Pulmonary artery endothelial cell (primary cell): ENCODE measurements at places on chromosomes 11 and 22. TPM values are rescaled to one million over a fixed set of nuclear protein-coding genes. Genes with fewer than 3 reads are reported as not detected.
A peak's percentile ranks its signal among the peaks of the same experiment; 100 is the strongest.

DNA sequence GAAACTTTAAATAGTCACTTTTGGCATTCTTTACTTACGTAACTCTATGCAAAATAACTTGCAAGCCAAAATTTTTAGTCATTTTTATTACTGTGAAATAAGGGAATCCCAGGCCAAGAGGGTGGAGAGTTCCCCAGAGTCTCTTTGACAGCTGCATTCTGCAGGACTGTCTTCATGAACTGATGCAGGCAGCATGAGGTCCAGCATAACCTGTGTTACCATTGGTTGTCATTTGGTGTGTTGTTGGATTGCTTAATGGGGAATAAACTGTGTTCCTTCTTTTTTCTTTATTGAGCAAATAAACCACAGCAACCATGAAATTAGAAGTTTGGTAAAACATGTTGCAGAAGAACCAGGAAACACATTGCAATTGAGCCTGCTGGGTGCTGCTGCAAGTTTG lies 24.6 kb downstream of the MMP27 start:
- DNase-seq: no peak

GRCh38 chr11:44673688-44674087 lies 53.1 kb upstream of the TSPAN18 start:
- DNase-seq: peak; percentile 15

DNA sequence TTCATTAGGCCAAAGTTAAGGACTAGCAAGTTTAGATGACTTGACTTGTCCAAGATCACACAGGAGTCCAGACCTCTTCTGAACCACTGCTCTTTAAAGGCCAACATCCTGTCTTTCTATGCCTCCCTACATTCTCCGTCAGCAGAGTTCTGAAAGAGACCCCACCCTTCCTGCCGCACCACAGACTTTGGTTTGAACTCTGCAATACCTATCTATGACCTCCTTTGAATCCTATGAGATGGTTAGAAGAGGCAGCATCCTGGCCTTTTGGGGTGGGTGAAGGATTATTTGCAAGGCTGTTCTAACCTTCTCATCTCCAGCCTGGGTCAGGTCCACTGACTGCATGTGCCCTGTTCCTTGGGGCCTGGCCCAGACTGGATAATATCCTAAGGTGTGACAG lies 4.3 kb upstream of the RRM1 start:
- DNase-seq: no peak

DNA sequence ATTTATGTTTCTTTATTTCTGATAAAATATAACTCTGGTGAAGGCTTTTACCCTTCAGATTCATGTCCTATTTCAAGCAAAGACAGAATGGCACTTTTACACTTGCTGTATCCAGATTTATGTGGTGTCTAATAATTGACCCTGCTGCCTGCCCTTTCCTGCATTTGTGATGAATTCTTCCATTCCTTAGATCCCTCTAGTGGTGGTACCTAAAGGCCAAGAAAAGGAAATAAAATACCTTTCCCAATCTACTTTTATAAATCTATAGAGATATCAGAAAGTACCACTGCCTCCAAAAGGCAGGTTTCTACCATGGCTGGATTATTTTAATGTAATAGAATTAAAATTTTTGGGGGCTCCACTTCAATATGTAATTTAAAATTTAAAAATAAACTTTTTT lies 34.2 kb downstream of the CCDC81 start:
- DNase-seq: no peak

Gene TCN1
- total RNA-seq: not detected in 2 replicates

Gene ART5
- not detected in 2 replicates for total RNA-seq

DNA sequence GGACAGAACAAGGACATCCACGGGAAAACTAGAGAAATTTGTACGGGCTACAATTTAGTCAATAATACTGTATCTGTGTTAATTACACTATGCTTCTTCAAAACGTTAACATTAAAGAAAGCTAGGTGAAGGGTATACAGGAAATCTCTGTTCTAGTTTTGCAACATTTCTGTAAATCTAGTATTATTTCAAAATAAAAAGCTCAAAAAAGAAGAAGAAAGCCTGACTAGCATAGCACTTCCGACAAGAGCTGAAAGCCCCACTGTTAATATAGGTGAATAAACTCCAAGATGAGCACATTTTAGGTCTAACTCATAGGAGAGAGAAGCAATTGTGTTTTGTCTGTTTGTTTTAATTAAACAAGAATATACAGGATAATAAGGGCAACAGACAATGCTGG lies 299.7 kb downstream of the TTC28 start:
- DNase-seq: no peak

GRCh38 chr22:17830043-17830961 lies 56.0 kb upstream of the BID start:
- peak; percentile 29 for DNase-seq

DNA sequence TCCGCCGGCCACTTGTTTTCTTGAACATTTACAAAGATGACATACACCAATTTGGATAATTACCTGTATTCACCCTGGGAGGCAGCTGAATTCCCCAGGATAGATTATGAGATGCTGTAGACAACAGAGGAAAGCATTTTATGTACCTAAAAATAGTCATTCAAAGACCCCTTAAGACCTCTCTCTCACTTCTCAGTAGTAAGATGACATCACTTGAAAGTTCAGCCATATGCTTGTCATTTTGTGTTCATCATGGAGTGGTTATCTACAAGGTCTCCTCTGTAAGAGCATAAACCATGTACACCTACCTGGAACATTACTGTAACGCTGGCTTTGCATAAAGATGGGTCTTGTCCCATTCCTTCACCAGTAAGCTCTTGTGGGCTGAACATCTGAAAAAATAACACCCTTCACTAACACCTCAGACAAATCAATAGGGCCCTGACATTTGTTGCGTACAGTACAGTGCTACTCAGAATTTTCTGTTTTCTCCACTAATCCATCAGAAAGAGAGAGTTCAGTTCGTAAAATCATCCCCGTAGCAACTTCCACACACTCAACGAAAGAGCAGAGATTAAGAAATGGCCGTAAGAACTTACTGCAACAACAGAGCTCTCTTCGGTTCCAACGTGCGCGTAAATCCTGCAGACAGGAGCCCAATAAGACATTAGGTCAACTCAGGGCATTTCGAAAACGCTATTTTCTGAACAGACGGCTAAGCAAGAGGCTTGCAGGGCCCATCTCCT lies 15.6 kb upstream of the WDR74 start:
- DNase-seq: no peak

DNA sequence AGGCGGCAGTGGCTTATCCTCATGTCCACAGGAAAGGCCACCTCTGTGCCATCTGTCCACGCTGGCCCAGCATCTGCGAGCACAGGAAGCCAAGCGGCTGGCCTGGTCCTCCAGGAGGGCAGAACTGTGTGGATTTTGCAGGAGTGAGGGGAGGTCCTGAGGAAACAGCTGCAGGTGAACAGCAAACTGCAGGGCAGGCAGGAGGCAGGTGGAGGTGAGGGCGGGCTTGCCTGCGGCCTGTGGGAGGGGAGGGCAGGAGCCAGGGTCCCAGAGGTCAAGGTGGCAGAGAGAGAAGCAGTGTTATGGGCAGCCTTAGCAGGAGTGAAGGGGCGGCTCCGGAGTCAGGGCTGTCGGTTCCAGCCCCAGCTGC lies 369.7 kb downstream of the SHANK2 start:
- no peak for DNase-seq

- DNase-seq: no peak
Observed at GRCh38 chr11:35146074-35146521, 7.1 kb downstream of the CD44 start.

Gene CPT1A
- total RNA-seq: 70.6 and 89.4 TPM in 2 replicates

Gene OR51E2
- not detected in 2 replicates for total RNA-seq

DNA sequence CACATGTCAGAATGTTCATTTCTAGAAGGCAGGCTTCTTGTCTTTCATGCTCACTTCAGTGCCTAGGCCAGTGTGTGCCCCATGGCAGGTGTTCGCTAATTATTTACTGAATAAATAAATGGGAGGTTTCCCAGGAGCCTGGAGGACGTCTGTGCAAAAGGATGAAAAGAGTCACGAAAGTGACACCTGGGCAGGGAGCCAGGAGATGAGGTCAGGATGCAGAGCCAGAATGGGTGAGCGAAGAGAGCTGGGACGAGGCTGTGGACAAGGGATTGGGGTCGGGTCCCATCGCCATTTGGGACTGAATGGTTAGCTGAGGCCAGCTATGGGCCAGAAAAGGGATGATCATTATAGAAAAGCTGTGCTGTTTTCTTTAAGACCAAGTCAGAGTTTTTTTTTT lies 560.4 kb downstream of the TBC1D22A start:
- no peak for DNase-seq

- DNase-seq: no peak
Observed at GRCh38 chr11:29025001-29025400, 916.8 kb downstream of the METTL15 start.

Gene ARHGEF17
- total RNA-seq: 13.0 and 24.2 TPM in 2 replicates

Gene AGBL2
- 0.18 and 0.26 TPM in 2 replicates for total RNA-seq

Gene ARHGAP8
- total RNA-seq: 0.07 TPM in 1 of 2 replicates, not detected in the other

DNA sequence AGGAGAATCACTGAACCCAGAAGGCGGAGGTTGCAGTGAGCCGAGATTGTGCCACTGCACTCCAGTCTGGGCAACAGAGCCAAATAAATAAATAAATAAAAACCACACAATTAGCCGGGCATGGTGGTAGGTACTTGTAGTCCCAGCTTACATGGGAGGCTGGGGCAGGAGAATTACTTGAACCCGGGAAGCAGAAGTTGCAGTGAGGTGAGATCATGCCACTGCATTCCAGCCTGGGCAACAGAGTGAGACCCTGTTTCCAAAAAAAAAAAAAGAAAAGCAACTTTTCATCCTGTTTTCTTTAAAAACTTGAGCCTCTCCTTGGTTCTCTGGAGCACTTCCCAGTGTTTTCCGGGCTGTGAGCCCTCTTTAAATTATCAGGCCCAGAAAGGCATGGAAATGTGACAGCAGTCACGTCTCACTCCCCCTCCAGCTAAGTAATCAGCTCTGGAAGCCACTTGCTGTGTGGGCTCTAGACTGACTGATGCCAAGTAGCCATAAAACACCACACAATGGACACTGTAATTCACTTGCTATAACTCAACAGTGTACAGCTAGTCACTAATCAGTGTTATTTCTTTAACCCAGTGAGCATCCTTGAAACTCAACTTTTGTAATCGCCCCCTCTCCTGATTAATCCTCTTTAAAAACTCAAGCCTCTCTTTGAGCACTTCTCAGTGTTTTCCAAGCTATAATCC lies 13.0 kb upstream of the MCHR1 start:
- DNase-seq: no peak

DNA sequence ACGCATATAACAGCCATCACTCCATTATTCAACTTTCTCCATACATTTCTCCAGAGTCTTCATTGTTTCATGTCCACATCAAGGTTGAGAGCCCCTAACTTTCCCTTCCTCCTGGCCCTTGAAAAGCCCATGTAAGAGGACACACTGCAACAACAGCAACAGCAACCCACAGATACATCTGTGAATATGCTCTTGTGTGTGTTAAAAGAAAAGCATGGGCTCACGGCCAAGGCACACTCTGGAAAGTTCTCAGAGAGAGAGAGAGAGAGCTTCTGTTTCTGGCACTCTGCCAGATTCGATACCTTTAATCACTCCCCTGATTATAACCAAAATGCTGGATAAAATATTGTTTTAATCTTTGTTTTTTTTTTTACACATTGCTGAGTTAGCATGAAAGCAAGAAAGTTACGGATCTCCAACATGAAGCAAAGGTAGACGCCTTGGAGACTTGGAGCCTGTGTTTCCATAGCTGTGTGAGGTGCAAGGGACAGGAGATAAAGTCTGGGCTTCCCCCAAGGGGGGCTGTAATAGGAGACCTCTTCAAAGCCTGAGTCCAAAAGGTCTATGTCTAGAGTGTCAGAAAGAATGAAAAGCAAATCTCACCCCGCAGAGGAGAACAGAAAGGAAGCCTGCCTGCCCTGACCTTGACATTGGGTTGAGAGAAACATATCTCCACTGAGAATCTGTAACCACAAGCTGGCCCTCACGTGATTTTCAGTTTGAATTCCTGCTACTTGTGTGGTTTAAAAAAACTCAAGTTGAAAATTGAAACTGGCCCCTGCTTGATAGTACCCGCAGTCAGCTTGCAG lies 33.7 kb upstream of the MPPED1 start:
- DNase-seq: no peak

GRCh38 chr11:11661326-11662040 lies 39.7 kb upstream of the GALNT18 start:
- DNase-seq: no peak

- no peak for DNase-seq
Observed at GRCh38 chr22:46147061-46147460, 3.3 kb upstream of the PPARA start.

Gene SLC39A13
- 60.8 and 77.0 TPM in 2 replicates for total RNA-seq

- DNase-seq: no peak
Observed at GRCh38 chr11:92137747-92138146, 86.9 kb upstream of the FAT3 start.

Gene FAM180B
- 0.07 TPM in 1 of 2 replicates, not detected in the other for total RNA-seq

GRCh38 chr11:65065851-65066250 lies 7.5 kb upstream of the NAALADL1 start:
- DNase-seq: no peak

- no peak for DNase-seq
Observed at GRCh38 chr11:115100706-115101105, 403.5 kb downstream of the CADM1 start.

Gene MPPED1
- total RNA-seq: not detected in 2 replicates

DNA sequence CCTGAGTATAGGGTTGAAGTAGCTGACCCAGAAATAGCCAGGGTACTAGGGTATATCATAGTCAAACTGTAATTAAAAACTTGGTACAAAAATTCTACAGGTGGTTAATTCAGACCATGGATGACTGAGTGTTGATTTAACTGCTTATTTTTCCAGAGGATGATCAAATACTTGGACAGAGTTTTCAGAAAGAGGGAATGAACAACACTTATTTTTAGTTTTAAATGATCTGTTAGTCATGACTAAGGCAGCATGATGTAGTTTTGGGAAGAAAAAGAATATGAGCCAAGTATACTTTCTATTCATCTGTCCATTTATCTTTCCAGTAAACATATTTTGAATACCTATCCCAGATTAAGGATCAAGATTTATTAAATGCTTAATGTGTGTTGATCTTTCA lies 19.8 kb upstream of the CCDC89 start:
- DNase-seq: no peak

Gene TPST2
- 33.6 and 56.7 TPM in 2 replicates for total RNA-seq

DNA sequence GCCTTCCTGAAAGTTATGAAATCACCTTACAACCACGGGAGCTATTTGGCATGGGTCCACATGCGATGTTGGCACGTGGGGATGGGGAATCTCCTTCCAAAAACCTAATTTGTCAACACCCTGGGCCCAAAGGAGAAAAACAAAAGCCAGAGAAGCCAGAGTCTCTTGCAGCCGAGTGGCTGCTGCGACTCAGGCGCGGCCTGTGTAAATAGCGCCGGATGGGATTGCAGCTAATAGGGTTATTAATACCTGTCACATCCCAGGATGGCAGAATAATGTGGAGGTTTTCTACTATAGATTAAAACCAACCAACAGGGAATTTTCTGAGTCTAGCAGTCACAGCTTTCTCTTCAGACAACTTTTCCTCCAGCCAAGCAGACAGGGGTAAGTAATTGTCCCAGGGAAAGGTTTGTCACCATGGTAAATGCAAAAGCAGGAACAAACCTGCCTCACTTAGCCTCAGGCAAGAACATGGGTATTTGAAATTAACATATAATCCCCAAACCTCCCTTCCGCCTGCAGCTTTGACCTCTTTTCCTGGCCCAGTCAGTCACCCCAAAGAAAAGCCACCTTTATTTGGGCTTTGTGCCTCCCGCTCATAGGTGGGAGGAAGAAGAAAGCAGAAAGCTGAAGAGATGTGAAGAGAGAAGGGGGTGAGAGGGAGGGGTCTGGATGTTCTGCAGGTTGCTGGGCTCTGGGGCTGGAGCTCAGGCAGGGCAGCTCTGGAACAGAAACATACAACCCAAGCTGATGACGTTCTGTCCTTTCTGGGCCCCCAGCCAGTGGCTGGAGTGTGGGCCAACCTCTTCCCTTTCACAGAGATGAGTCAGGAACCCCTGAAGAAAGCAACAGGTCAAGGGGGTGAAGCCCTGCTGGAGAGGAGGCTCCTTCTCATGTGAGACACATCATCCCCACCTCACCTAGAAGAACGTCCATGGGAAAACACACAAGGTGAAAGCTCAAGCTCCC lies 376.5 kb downstream of the NXPE2 start:
- no peak for DNase-seq
